ENCODE measurements at places on chromosomes 6 and 20. TPM values are rescaled to one million over a fixed set of nuclear protein-coding genes. Genes with fewer than 3 reads are reported as not detected.
A peak's percentile ranks its signal among the peaks of the same experiment; 100 is the strongest.

DNA sequence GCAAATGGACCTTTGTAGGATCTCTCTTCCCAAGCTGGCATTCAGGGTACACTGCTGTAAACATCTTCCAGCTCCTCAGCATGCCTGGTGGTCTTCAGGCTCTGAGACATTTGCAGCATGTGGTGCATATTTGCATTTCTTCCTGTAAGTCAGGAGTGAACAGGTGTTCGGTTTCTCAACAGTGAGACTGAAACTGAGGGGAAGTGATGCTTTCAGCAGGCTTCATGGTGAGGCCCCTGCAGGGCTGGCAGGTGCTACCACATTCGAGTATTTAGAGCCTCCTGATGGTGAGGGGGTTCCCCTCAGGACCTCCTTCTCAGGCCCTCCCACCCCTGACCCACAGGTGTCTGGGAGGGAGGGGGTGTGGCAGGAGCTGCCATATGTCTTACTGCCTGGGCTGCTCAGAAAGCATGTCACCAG lies 15.1 kb downstream of the MYBL2 start:
- DNase-seq = no peak
- peaks cover 10% of the 10 kb centered on the region for H3K36me3 ChIP-seq
- H3K27me3 ChIP-seq = no peaks in the 10 kb centered on the region
- no peak overlapping the region for H3K27ac ChIP-seq

DLGAP4 gene
- 25.7 TPM for total RNA-seq

- H3K27ac ChIP-seq = no peak overlapping the region
- H3K4me3 ChIP-seq = no peak overlapping the region
- no peaks in the 10 kb centered on the region for H3K4me1 ChIP-seq
Observed at GRCh38 chr6:49782293-49782692, 4.8 kb downstream of the PGK2 start.

- H3K4me1 ChIP-seq = peaks cover 92% of the 10 kb centered on the region
- H3K4me3 ChIP-seq = peak overlapping the region; percentile 67
- peaks cover 2% of the 10 kb centered on the region for H3K27me3 ChIP-seq
Observed at GRCh38 chr6:159062564-159062945, 17.8 kb upstream of the TAGAP start.

DNA sequence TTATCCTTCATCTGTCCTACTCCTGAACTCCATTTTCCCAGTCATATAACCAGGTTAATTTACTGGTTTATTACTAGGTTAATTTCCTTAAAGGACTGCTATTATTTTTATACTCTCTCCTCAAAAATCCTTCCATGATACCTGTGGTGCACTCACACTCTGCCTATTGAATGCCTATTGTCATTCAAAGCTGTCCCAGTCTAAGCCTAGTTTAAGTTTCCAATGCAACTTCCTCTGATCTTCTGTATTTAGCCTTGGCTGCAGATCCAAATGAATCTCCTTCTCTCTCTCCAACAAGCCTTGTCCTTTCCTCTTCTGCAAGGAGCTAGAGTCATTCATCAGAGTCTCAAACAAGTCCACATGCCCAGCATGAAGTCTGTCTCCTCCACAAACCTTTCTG lies 41.3 kb upstream of the ADGRF5 start:
- no peaks in the 10 kb centered on the region for H3K4me1 ChIP-seq
- H3K27me3 ChIP-seq = no peaks in the 10 kb centered on the region
- no peaks in the 10 kb centered on the region for H3K36me3 ChIP-seq
- DNase-seq = no peak
